Activated CD8-positive, alpha-beta T cell treated with anti-CD3 and anti-CD28 coated beads, Interleukin-2, amount 10 ng/mL, durations not matched to agents 7 days and 5 days (primary cell): ENCODE measurements at places on chromosomes 2 and 18. TPM values are rescaled to one million over a fixed set of nuclear protein-coding genes. Genes with fewer than 3 reads are reported as not detected.

Gene DHRS9
- total RNA-seq: not detected

- no peak for DNase-seq
Measured at GRCh38 chr2:191629001-191629453, 48.9 kb upstream of the NABP1 start.

- DNase-seq: no peak
Measured at GRCh38 chr2:170052151-170052550, 125.8 kb upstream of the MYO3B start.

Gene SLC16A14
- total RNA-seq: 0.61 TPM
